ENCODE measurements at places on chromosomes 6 and 20.

DNA sequence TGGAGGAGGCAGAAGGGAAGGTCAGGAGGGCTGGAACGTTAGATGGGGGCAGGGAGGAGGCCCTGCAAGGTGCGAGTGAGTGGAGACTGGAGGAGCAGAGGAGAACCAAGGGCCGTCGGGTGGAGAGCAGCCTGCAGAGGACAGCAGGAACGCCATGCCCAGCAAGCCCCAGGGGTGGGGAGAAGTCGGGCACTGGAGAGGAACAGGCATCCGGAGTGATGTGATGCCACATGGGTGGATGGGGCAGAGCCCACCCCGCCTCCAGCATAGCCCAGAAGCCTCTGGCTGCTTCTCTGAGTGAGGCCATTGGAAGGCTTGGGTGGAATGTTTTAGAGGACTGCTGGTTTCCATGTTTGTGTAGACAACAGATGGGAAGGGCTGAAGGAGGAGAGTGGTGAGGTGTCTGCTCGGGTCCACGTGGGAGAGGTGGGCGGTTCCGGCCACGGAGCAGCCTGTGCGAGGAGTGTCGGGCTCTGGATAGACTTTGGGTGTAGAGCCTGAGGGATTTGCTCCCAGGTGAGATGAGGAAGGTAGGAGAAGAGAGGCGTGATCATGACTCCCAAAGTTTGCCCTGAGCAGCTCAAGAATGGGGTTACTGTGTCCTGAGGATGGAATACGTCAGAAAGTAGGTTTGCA, 221.4 kb downstream of the SMOC2 start:
- no peak for DNase-seq

DNA sequence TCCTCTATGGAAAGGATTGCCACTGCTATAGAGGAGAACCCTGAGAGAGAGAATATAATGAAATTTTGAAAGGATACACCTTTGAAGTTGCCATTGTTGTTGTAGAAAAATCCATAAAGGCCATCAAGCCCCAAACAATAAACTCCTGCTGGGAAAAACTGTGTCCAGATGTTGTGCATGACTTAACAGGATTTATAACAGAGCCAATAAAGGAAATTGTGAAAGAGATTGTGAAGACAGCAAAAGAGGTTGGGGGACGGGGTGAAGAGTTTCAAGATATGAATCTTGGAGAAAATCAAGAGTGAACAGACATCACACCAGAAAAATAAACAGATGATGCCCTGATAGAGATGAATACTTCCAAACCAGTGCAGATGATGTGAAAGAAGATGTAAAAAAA, 396.4 kb downstream of the BCKDHB start:
- DNase-seq = no peak

DNA sequence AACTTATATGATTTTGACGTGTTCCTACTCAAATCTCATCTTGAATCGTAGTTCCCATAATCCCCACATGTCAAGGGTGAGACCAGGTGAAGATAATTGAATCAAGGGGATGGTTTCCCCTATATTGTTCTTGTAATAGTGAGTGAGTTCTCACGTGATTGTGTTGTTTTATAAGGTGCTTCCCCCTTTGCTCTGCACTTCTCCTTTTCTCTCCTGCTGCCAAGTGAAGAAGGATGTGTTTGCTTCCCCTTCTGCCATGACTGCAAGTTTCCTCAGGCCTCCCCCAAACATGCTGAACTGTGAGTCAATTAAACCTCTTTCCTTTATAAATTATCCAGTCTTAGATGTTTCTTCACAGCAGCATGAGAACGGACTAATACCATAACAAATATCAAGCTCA, 83.2 kb downstream of the MANEA start:
- no peak for DNase-seq

DNA sequence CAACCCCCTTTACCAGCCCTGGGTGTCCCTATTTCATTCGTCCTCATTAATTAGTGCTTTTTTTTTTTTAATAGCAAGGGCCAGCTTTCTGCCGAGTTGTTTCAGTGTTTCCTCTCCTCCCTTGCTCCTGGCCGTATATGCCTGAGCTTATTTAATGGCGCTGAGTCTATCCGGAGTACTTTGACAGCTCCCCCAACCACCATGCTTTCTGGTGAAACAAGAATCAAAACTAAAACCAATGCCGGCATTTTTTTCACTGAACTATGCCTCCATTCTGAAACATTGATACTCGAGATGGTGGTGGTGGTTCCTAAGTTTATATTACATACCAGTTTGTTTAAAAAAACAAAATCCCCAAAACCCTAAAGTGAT, 1.2 kb downstream of the DCBLD1 start:
- no peak for DNase-seq

- no peak for DNase-seq
Measured at GRCh38 chr6:108093781-108094300, 19.3 kb upstream of the OSTM1 start.
